ENCODE measurements at places on chromosomes 13 and 19.
A peak's percentile ranks its signal among the peaks of the same experiment; 100 is the strongest.

DNA sequence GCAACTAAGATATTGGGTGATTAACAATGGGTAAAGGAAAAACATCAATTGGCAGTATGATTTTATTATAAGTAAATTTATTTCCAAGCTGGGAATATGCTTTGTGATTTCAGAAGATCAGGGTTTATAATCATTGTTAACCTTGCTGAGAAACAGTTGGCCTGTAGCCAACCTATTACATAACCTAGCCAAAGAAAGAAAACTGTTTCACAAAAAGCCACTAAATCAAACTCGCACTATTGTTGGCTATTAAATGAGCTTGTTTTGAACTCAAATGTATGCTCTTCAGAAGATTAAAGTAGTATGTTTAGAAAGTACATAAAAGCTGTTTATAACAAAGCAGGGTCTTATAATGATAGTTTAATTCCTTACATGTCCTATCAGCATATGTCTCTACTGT is 151.7 kb downstream of the LHFPL6 start:
- no peak for DNase-seq
- H3K27me3 ChIP-seq: no peaks in the 10 kb centered on the region
- no peaks in the 10 kb centered on the region for H3K4me1 ChIP-seq
- H3K36me3 ChIP-seq: no peaks in the 10 kb centered on the region
- no peak overlapping the region for H3K4me3 ChIP-seq
- H3K27ac ChIP-seq: no peak overlapping the region

DNA sequence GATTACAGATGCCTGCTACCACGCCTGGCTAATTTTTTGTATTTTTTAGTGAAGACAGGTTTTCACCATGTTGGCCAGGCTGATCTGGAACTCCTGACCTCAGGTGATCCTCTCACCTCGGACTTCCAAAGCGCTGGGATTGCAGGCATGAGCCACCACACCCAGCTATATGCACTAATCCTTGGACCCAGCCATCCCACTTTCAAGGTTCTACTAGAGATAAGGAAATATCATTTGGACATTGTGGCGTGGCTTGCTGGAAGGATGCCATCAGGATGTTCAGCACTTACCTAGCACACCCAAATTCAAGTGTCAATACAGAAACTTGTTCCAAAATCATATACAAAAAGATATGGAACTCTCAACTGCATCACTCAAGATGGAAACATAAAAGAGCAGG is 136.4 kb downstream of the ABCC4 start:
- no peak overlapping the region for H3K27ac ChIP-seq
- H3K4me3 ChIP-seq: no peak overlapping the region
- DNase-seq: no peak
- H3K36me3 ChIP-seq: no peaks in the 10 kb centered on the region

DNA sequence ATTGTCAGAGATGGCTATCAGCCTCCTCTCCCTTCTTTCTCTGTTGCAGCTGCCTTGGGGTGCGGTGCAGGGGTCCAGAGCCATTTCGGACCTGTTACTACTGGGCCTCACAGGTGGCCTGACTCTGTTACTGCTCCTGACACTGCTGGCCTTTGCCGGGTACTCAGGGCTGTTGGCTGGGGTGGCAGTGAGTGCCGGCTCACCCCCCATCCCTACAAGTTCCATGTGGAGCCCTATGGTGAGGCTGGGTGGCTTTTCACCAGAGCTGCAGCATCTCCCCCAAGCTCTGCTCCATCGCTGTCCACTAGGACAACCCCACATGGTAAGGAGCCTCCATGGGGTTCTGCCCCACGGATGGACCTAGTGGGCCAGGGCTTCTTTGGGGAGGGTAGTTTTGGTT is 13.7 kb upstream of the ZNF492 start:
- DNase-seq: no peak
- no peaks in the 10 kb centered on the region for H3K27me3 ChIP-seq
- peak overlapping the region; percentile 85 for H3K27ac ChIP-seq
- peaks cover 36% of the 10 kb centered on the region for H3K4me1 ChIP-seq

DNA sequence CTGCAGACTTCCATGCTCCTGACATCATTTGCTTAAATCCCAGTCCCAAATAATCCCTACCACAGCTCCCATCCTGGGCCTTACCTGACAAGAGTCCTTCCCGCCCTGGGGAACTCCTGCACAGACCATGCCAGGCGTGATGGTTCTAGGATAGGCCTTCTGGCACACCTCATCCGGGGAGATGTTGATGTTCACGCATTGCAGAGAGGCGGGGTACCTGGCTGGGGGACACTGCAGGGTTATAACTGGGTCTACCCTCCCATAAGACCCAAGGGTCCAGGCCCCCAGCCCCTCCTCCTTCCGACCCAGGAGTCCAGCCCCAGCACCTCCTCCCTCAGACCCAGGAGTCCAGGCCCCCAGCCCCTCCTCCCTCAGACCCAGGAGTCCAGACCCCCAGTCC is 4.0 kb downstream of the KLK14 start:
- peaks cover 3% of the 10 kb centered on the region for H3K27me3 ChIP-seq
- no peaks in the 10 kb centered on the region for H3K36me3 ChIP-seq
- no peaks in the 10 kb centered on the region for H3K4me1 ChIP-seq
- no peak overlapping the region for H3K4me3 ChIP-seq
- no peak overlapping the region for H3K27ac ChIP-seq

- H3K27me3 ChIP-seq: no peaks in the 10 kb centered on the region
- no peaks in the 10 kb centered on the region for H3K36me3 ChIP-seq
- DNase-seq: no peak
- H3K4me1 ChIP-seq: no peaks in the 10 kb centered on the region
- no peak overlapping the region for H3K4me3 ChIP-seq
- H3K27ac ChIP-seq: no peak overlapping the region
These were observed 1436.9 kb downstream of the UQCRFS1 start for GRCh38 chr19:27776020-27776419.

- no peaks in the 10 kb centered on the region for H3K27me3 ChIP-seq
- peaks cover 22% of the 10 kb centered on the region for H3K4me1 ChIP-seq
- H3K27ac ChIP-seq: peak overlapping the region; percentile 91
- no peaks in the 10 kb centered on the region for H3K36me3 ChIP-seq
- no peak for DNase-seq
These were observed 158.3 kb downstream of the FOXO1 start for GRCh38 chr13:40508127-40508526.

GRCh38 chr13:100724568-100724967 is 50.0 kb upstream of the TMTC4 start:
- no peaks in the 10 kb centered on the region for H3K36me3 ChIP-seq
- no peak overlapping the region for H3K4me3 ChIP-seq
- no peak overlapping the region for H3K27ac ChIP-seq
- H3K4me1 ChIP-seq: no peaks in the 10 kb centered on the region
- DNase-seq: no peak
- H3K27me3 ChIP-seq: no peaks in the 10 kb centered on the region

DNA sequence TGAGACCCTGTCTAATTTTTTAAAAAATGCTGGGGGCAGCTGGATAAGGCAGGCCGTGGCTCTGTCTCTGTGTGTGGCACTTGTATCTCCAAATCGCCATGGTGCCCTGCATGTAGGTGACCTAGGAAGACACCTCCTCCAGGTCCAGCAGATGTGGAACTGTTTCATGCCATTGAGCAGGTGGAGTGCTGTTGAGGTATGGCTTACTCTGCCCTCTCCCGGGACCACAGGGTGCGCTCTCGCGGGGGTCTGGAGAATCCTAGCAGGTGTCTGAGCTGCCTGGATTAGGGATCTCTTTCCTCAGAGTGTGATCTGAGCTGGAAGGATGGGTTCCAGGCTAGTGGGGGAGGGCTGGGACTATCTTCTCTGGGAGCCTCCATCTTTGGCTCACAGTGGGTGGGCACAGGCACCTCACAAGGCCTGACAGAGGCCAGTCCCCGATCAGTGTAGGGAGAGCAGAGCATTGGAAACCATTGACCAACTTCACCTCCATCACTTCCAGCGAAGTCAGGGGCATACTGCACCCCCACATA is 67.7 kb upstream of the TM9SF2 start:
- H3K27me3 ChIP-seq: no peaks in the 10 kb centered on the region
- H3K27ac ChIP-seq: peak overlapping the region; percentile 60
- no peak overlapping the region for H3K4me3 ChIP-seq
- no peaks in the 10 kb centered on the region for H3K36me3 ChIP-seq
- peaks cover 7% of the 10 kb centered on the region for H3K4me1 ChIP-seq

Data from tibial nerve (tissue), 4 donors.